ENCODE measurements at places on chromosomes 13 and 19. TPM values are rescaled to one million over a fixed set of nuclear protein-coding genes. Genes with fewer than 3 reads are reported as not detected.

The ADGRE3 gene
- total RNA-seq = not detected

The USHBP1 gene
- not detected for total RNA-seq

The GRIN2D gene
- total RNA-seq = not detected

The BTBD2 gene
- total RNA-seq = 44.9 TPM

The CEACAM8 gene
- not detected for total RNA-seq

The SIAH3 gene
- not detected for total RNA-seq

The ZNF730 gene
- 3.2 TPM for total RNA-seq

The GJB2 gene
- not detected for total RNA-seq

The TSSK6 gene
- total RNA-seq = 2.1 TPM

The CD79A gene
- total RNA-seq = not detected

The POGLUT2 gene
- total RNA-seq = 21.8 TPM

The COMP gene
- not detected for total RNA-seq

The ZNF98 gene
- total RNA-seq = 7.8 TPM

The IGSF23 gene
- total RNA-seq = not detected

The LHFPL6 gene
- total RNA-seq = 8.0 TPM

The PLK5 gene
- total RNA-seq = not detected

The CERS1 gene
- 16.5 TPM for total RNA-seq

The DNM2 gene
- total RNA-seq = 94.8 TPM

The TLE2 gene
- total RNA-seq = 1.0 TPM

The TUBGCP3 gene
- 32.6 TPM for total RNA-seq

The CLEC4G gene
- not detected for total RNA-seq

The ZNF773 gene
- 23.1 TPM for total RNA-seq

The LHB gene
- 1.3 TPM for total RNA-seq

The EXOC3L2 gene
- total RNA-seq = 0.72 TPM

The TEX29 gene
- not detected for total RNA-seq

The SLC27A1 gene
- total RNA-seq = 32.2 TPM

The MAN2B1 gene
- total RNA-seq = 50.7 TPM

The ZNF737 gene
- total RNA-seq = 3.2 TPM

The CPB2 gene
- total RNA-seq = not detected

The CCDC194 gene
- not detected for total RNA-seq

The ARHGEF7 gene
- total RNA-seq = 32.9 TPM

The VAV1 gene
- not detected for total RNA-seq

The CBY2 gene
- total RNA-seq = not detected

The ZNF541 gene
- total RNA-seq = not detected

The RPL18 gene
- 2,777 TPM for total RNA-seq

The FCHO1 gene
- 5.5 TPM for total RNA-seq

The FFAR1 gene
- 0.16 TPM for total RNA-seq

The ZNF136 gene
- total RNA-seq = 11.6 TPM

The FUT2 gene
- total RNA-seq = not detected

The POU2F2 gene
- total RNA-seq = 1.2 TPM

The KIRREL2 gene
- 0.08 TPM for total RNA-seq

The ZNF560 gene
- 3.7 TPM for total RNA-seq

The TMEM272 gene
- total RNA-seq = not detected
